ENCODE measurements at places on chromosomes 2 and 18. TPM values are rescaled to one million over a fixed set of nuclear protein-coding genes. Genes with fewer than 3 reads are reported as not detected.

DNA sequence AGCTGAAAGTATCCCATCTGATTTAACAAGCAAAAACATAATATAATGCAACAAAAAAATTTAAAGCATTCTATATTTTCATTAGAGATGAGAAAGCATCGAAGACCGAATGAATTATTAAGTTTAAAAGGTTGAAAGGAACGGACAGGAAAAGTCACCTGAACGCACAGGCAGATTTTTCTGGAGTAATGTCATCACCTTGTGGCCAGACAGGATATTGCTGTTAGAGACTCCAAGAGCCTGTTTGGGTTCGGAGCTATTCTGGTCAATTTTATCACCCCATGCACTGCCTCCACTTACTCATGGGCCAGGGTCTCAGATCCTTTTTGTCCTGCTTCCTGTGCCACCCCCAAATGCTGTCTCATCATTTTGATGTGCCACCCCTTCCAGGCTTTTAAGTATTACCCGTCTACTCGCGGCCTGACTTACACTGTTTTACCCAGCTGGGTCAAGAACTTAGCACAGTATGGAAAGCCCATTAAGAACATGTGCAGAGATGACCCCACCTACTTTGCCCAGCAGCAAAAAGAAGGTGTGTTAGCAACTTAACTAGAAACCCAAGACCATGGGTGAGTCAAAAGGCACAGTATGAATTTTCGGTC is 27.3 kb downstream of the GKN2 start:
- peak; percentile 76 for DNase-seq

DNA sequence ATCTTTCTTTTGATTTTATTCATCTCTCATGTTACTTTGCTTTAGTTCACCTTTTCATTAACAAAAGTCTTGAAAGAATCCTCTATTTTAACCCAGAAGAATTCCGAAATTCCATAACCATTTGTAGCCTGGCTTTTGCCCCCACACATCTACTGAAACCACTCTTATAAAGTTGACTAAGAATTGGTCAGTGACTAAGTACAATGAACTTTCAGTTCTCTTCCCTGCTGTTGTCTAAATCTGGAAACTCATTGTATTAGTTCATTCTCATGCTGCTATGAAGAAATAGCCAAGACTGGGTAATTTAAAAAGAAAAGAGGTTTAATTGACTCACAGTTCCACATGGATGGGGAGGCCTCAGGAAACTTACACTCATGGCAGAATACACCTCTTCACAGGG is 49.9 kb upstream of the PNPT1 start:
- DNase-seq, result no peak

- DNase-seq, result no peak
Observed at GRCh38 chr18:76373297-76373696, 121.7 kb downstream of the ZNF516 start.

DNA sequence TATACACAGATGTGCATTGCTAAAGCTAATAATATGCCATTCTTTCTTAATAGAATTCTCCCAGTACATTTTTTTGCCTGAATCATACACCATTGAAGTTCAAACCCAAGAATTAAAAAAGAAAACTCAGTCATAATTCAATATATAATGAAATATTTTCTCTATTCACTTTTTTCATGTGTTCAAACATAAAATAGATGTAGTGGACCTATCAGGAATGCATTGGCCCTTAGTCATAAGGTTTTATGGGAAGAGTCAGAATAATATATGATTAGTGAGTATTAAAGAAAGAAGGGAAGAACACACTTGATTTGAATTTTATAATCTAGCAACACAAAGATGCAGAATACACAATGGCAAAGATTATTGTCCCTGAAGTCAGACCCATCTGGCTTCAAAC is 297.0 kb upstream of the COL3A1 start:
- no peak for DNase-seq

DNA sequence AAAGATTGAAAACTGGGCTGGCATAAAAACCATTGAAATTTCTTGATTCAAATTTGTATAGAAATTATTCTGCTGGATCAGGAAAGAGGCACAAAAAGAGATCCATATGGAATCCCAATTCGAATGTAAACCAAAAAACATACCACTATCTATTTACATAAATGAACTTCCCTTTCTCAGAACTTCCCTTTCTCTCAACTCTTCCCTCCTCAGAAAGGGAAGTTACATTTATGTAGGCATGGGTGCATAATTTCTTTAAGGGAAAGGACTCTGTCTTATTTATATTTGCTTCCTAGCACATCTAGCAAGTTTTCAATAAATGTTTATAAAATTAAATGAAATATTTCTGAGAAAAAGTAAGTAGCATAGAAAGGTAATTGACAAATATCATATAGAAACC is 398.1 kb upstream of the ATP5MC3 start:
- DNase-seq, result no peak

The DNER gene
- not detected for polyA plus RNA-seq

GRCh38 chr2:20617081-20617575 is 33.8 kb downstream of the HS1BP3 start:
- no peak for DNase-seq

The ERLEC1 gene
- 13.7 TPM for polyA plus RNA-seq

DNA sequence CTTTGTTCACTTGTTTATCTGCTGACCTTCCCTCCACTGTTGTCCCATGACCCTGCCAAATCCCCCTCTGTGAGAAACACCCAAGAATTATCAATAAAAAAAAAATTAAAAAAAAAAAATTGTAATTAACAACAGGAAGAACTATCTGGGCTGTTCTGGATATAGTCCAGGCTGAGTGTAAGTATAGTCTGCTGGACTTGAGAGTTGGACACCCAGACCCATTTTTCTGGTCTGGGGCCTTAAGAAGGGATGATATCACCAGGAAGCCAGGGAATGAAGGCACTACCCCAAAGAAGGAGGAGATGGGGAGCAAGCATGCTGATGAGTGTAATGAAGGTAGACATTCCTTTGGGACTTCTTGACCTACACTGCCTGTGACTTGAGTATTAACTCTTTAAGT is 72.1 kb upstream of the ZFP36L2 start:
- DNase-seq, result no peak

- DNase-seq, result no peak
Observed at GRCh38 chr2:3201281-3201680, 176.3 kb downstream of the EIPR1 start.

DNA sequence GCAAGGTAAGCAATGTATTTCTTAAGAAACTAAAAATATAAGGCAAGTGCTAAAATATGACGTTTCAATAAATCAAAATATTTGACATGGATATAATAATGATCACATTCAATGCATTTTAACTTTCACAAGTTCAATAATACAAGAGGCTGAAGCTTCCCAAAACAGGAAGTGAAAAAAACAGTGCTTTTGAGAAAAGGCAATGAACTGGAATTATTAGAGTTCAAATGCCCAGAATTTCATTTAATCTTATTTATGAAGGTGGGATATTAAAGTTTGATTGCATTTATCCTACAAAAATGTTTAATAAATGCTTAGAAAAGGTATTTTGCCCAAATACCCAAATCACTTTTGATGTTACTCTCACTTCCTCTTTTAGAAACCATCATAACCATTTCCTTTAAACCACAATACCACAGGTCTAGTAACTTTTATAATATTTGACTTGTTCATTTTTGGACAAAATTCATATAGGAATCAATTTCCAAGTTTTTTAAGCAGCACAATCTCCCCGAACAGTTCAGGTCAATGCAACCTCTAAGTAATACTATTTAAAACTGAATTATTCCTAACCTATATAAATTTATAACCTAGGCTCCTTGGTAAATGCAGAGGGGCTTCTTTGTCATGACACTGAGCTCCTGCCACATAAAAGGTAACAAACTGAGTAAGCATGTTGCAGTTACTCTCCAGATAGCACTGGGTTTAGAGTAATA is 2.1 kb downstream of the NCKAP1 start:
- peak; percentile 70 for DNase-seq

DNA sequence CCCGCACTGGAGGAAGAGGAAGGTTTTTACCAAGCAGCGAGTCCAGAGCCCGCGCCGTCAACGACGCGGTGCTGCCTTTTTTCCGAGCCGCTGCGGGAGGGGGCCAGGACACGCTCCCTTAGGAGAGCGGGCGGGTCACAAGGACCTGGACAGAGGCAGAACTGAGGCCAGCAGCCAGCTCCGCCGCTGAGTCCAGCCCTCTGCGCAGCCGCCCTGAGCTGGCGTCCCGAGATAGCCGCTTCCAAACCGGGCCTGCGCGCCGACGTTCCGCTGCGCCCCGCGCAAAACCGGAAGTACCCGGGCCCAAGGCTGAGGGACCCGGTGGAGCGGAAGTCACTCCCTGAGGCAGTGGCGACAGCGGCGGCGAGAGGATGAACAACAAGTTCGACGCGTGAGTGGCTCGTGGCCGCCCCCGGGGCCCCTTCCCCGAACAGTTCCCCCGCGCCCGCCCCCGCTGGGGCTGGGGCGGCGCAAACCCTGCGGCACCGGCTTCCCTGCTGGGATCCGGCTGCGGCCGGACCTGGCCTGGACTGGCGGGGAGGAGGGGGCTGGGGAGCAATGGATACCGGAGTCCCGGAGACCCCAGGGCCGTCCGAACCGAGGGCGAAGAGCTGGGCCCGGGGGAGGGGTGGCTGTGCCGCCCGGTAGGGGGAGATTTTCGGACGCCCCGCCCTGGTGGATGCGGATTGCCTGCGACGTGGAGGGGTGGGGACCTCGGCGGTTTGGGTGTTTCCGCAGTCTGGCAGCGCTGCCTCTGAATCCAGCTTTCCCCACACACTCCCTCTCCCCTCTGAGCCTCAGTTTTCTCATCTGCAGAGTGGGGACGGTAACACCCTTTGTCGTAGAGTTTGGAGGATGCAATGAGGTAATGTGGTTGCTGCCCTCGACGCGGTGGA is at the start of the genes EIF4E2 and TIGD1:
Gene EIF4E2 (plus strand): TSS at position 336 of the 896 bp plus-strand sequence. CDS start 36 bp downstream, at position 372.
Gene TIGD1 (minus strand): TSS at position 204 of the 896 bp plus-strand sequence. CDS start 675 bp downstream, outside the sequence.
- peak; percentile 93 for DNase-seq

The SCG2 gene
- polyA plus RNA-seq, result 0.12 TPM

The TRIM43 gene
- not detected for polyA plus RNA-seq

The CGREF1 gene
- not detected for polyA plus RNA-seq

The THSD7B gene
- not detected for polyA plus RNA-seq

- DNase-seq, result no peak
Observed at GRCh38 chr2:85187069-85187468, 53.9 kb downstream of the TCF7L1 start.

- DNase-seq, result no peak
Observed at GRCh38 chr2:151862700-151863099, 34.5 kb upstream of the ARL5A start.

The PER2 gene
- 3.2 TPM for polyA plus RNA-seq

The CTNNA2 gene
- not detected for polyA plus RNA-seq
